ENCODE measurements at places on chromosomes 1 and 21. TPM values are rescaled to one million over a fixed set of nuclear protein-coding genes. Genes with fewer than 3 reads are reported as not detected.

DNA sequence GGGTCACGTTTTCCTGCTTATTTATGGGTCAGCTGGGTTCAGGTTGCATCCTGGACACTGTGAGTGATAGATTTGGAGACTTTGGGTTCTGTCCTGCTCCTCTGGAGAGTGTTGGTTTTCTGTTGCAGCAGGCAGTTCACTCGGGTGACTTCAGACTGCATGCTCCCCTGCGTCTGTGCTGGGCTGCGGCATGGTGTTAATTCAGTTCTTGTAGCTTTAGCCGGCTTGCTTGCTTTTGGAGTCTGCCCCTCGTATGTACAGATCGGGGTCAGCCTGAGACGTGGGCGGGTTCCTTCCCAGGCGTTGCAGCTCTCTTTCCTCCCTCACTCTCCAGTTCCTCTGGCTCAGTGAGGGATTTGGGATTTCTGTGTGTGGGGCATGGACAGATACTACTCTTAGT lies 38.0 kb downstream of the PCNT start:
- H3K27me3 ChIP-seq = no peaks in the 10 kb centered on the region
- H3K4me1 ChIP-seq = no peaks in the 10 kb centered on the region
- DNase-seq = no peak
- H3K4me3 ChIP-seq = no peak overlapping the region

The CNIH3 gene
- 4.7 TPM for polyA plus RNA-seq

DNA sequence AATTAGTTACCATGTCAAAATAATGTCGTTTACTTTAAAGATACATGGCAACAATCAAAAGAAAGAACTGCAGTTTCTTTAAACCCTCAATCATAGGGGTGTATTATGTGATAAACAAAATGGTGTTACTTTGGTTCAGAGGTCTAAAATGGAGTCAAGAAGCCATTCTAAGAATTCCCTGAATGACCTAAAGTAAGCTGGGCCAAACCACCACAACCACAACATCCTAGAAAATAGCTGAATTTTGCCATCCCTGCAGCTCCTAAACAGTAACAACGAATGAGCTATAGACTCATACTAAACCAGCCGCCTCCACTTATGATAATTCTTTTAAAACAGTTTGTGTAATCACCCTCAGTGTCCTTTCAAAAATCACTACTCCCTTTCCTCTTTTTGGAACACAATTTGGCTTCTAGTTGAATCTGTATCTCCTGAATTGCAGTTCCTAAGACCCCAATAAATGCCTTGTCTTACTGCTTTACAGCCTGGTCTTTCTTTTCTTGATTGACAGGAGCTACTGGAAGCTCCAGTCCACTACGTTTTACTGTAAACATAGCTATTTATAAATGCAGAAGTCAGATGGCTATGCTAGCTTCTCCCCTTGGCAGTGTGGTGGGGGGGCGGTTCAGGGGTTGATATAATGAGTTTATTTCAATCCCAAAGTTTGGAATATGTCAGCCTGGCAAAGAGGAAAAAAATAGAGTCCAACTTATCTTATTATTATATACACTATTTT lies 84.3 kb downstream of the PLPPR4 start:
- H3K4me3 ChIP-seq = no peak overlapping the region
- H3K27ac ChIP-seq = no peak overlapping the region

DNA sequence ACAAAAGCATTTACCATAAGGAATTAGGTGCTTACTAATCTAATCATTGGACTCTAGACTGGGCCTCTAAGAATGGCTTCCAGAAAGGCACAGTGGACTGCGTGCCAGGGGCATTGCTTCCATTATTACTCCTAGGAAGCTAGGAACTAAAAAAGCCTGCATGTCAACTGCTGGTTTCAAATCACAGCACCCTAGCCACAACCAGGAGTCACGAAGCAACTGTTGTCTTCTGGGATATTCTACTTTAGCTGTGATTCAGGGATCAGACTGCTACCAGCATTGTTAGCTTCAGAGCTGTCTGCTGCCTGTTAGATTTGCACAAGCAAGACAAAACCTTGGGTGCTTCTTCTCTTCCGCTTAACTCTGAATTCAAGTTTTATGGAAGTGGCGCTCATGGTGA lies 38.3 kb downstream of the DNM3 start:
- H3K36me3 ChIP-seq = no peaks in the 10 kb centered on the region
- DNase-seq = no peak
- H3K4me1 ChIP-seq = no peaks in the 10 kb centered on the region
- H3K27ac ChIP-seq = no peak overlapping the region
- no peak overlapping the region for H3K4me3 ChIP-seq

- H3K27me3 ChIP-seq = no peaks in the 10 kb centered on the region
- DNase-seq = no peak
- H3K36me3 ChIP-seq = no peaks in the 10 kb centered on the region
- no peak overlapping the region for H3K4me3 ChIP-seq
These were observed 415.9 kb downstream of the PLA2G4A start for GRCh38 chr1:187244623-187245022.

DNA sequence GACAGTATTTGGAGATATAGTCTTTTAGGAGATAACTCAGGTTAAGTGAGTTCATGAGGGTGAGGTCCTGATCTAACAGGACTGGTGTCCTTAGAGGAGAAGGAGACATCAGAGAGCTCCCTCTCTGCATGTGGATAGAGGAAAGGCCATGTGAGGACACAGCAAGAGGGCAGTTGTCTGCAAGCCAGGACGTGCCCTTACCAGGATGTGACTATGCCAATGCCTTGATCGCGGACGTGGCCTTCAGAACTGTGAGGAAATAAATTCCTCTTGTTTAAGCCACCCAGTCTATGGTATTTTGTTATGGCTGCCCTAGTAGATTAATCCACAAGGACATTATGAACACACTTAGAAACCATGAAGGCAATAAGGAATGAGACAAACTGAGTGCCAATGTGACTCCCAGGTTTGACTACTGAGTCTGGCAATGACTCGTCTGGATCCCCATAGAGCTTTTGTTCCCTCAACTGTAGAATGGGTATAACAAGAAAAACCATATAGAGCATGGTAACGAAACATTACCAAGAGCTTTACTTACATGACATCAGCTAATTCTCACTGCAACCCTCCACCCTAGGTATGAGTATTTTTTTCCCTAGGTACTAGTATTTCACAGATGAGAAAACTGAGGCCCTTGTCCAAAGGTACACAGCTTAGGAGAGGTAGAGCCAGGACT lies 6.5 kb downstream of the URB1 start:
- H3K4me3 ChIP-seq = no peak overlapping the region
- peak; percentile 29 for DNase-seq
- peaks cover 13% of the 10 kb centered on the region for H3K36me3 ChIP-seq
- H3K27ac ChIP-seq = peak overlapping the region; percentile 25
- H3K27me3 ChIP-seq = no peaks in the 10 kb centered on the region

DNA sequence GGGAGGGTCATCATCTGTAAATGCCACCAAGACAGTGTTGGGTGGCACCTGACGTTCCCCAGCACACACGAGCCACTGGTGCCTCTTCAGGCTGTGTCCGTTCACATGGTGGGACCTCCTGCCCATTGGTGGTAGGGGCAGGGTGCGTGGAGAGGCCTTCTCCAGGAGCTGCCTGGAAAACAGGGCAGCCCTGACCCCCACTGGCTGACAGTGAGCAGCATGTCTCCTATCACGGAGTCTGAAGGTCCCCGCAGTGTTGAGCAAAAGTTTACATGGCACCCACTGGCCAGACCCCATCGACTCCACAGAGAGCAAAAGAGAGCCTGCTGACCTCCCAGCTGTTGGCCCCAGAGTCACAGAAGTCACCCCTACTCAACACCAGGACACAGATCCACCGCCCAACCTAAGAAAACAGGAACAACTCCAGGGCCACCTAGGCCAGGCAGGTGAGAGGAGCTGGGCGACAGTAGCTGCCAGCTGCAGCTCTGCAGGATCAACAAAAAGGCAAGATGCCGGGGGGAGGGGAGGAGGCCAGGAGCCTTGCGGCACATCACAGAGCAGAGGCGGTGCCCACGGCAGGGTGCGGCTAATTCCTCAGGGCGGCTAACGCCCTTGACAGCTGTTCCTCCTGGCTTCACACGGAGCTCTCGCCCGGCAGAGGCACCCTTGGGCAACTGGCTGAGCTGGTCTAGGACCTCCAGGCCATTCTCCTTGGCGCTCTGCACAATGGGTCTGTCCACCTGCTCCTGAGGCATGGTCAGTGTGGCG lies 14.4 kb upstream of the IFI6 start:
- H3K27me3 ChIP-seq = no peaks in the 10 kb centered on the region
- peaks cover 14% of the 10 kb centered on the region for H3K4me1 ChIP-seq
- DNase-seq = no peak
- no peak overlapping the region for H3K27ac ChIP-seq
- no peak overlapping the region for H3K4me3 ChIP-seq

DNA sequence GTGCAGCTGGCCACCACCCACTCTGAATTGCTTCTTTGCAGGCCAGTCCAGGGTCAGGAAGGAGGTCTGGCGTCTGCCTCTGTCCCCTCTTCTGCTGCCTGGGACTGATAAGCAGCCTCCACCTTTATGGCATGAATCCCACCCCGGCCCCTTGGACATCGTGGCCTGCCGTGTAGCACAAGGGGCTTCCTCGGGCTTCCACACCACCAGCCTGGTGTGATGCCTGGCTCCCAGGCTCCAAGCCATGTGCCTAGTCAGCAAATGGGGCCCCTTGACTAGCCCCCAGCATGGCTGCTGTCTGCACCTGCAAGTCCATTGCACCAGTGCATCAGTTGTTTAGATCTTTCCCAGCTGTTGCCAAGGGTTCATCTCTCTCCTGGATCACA lies 9.9 kb upstream of the ARF1 start:
- H3K4me1 ChIP-seq = no peaks in the 10 kb centered on the region
- no peak overlapping the region for H3K27ac ChIP-seq
- no peaks in the 10 kb centered on the region for H3K36me3 ChIP-seq
- no peak overlapping the region for H3K4me3 ChIP-seq
- DNase-seq = no peak

- peaks cover 63% of the 10 kb centered on the region for H3K4me1 ChIP-seq
- DNase-seq = peak; percentile 94
- H3K27ac ChIP-seq = peak overlapping the region; percentile 54
- no peaks in the 10 kb centered on the region for H3K27me3 ChIP-seq
- 0 out of 2 replicates have a peak, but pooled peaks cover 4% of the 10 kb centered on the region for H3K36me3 ChIP-seq
- H3K4me3 ChIP-seq = no peak overlapping the region
These were observed 90.8 kb downstream of the DDAH1 start for GRCh38 chr1:85374160-85374559.

DNA sequence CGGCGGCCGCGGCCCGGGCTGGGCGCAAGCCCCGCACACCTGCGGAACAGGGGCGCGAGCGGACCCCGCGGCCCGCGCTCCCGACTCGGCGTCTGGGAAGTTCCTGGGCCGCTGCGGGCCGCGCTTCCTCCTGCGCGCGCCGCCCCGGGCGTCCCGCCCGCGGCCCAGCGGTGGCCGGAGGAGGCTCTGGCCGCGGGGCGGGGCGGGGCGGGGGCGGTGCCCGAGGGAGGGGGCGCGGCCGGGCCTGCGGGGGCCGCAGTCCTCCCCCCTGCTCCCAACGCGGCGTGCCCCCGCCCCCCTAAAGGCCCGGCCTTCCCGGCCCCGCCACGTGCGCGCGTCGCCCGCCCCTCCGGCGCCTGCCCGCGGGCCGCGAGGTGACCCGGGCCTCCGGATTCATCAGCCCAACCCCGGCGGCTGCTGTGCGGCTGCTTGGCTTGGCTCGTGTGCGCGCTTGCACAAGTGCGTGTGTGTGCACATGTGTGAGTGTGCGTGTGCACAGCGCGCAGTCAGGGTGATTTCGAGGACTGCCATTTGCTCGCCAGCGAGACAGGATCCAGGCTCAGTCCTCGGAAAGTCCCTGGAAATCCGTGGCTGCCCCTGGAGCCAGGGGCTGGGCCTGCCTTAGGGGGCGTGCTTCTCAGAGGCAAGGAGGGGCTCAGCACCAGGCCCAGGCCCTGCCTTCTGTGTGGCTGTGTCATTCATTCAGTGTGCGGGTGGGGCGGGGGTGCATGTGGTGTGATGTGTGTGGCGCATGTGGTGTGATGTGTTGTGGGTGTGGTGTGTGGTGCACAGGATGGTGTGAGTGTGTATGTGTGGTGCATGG lies at the start of gene C2CD2:
Gene C2CD2 (minus strand): TSS at position 188 of the 823 bp plus-strand sequence. CDS start 370 bp downstream, outside the sequence.
- no peaks in the 10 kb centered on the region for H3K36me3 ChIP-seq
- no peaks in the 10 kb centered on the region for H3K27me3 ChIP-seq
- H3K27ac ChIP-seq = peak within 1 kb of the TSS; percentile 28
- H3K4me1 ChIP-seq = peaks cover 38% of the 10 kb centered on the region
- DNase-seq = peak; percentile 85

DNA sequence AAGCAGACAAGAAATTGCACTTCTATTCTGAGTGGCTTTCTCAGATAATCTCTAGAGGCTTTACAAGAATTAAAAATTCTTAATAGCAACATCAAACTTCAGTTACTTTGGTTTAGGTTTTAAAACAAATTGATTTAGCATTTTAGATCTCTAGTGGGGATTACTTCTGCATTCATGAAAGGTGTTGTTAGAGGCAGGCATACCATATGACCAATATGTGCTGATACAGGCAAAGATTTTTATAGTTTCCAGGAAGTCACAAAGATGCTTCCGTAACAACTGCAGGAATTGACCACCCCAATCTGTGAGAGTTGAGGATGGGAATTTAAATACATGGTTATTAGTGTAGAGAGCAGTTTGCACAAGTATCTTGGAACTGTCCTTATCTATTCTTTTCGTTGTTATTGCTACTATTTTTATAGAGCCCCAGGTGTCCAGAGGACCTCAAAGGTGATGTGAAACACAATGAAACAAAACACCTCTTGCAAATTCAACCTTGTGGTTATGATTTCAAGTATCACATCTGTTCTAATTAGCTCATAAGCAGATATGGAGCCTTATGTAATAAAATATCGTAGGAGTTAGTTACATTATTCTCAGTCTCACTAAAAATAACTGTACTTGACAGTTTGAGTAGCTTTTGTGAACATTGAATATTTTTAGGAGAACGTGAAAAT lies 512.7 kb upstream of the ADGRL4 start:
- H3K27ac ChIP-seq = no peak overlapping the region
- DNase-seq = no peak
- H3K4me1 ChIP-seq = no peaks in the 10 kb centered on the region

The TMPRSS3 gene
- polyA plus RNA-seq = not detected

GRCh38 chr1:12643785-12644184 lies at the start of gene AADACL4:
Gene AADACL4 (plus strand): TSS chr1:12644085. CDS start chr1:12644547, 462 bp downstream.
- peaks cover 2% of the 10 kb centered on the region for H3K27me3 ChIP-seq
- no peak within 1 kb of the TSS for H3K4me3 ChIP-seq
- DNase-seq = no peak
- no peaks in the 10 kb centered on the region for H3K36me3 ChIP-seq

The KCNT2 gene
- polyA plus RNA-seq = 0.14 TPM

The CFAP107 gene
- not detected for polyA plus RNA-seq

The APCS gene
- not detected for polyA plus RNA-seq

GRCh38 chr1:55347866-55348265 lies 132.7 kb upstream of the USP24 start:
- no peak for DNase-seq
- no peaks in the 10 kb centered on the region for H3K4me1 ChIP-seq
- H3K36me3 ChIP-seq = no peaks in the 10 kb centered on the region
- no peaks in the 10 kb centered on the region for H3K27me3 ChIP-seq

GRCh38 chr21:26965907-26966581 lies 844 bp downstream of the ADAMTS5 start:
- peak overlapping the region; percentile 85 for H3K27ac ChIP-seq
- H3K4me3 ChIP-seq = peak overlapping the region; percentile 81
- H3K4me1 ChIP-seq = peaks cover 41% of the 10 kb centered on the region
- H3K36me3 ChIP-seq = no peaks in the 10 kb centered on the region
- DNase-seq = peak; percentile 66
- no peaks in the 10 kb centered on the region for H3K27me3 ChIP-seq

The IL23R gene
- not detected for polyA plus RNA-seq

The CLCA4 gene
- not detected for polyA plus RNA-seq

- no peaks in the 10 kb centered on the region for H3K27me3 ChIP-seq
- H3K4me1 ChIP-seq = peaks cover 31% of the 10 kb centered on the region
- DNase-seq = peak; percentile 84
These were observed 1.2 kb upstream of the KIRREL1 start for GRCh38 chr1:157992031-157992832.

The LHX8 gene
- not detected for polyA plus RNA-seq

The GABRD gene
- polyA plus RNA-seq = not detected

The TMOD4 gene
- polyA plus RNA-seq = 0.24 TPM
